ENCODE measurements at places on chromosomes 11 and 22. TPM values are rescaled to one million over a fixed set of nuclear protein-coding genes. Genes with fewer than 3 reads are reported as not detected.

DNA sequence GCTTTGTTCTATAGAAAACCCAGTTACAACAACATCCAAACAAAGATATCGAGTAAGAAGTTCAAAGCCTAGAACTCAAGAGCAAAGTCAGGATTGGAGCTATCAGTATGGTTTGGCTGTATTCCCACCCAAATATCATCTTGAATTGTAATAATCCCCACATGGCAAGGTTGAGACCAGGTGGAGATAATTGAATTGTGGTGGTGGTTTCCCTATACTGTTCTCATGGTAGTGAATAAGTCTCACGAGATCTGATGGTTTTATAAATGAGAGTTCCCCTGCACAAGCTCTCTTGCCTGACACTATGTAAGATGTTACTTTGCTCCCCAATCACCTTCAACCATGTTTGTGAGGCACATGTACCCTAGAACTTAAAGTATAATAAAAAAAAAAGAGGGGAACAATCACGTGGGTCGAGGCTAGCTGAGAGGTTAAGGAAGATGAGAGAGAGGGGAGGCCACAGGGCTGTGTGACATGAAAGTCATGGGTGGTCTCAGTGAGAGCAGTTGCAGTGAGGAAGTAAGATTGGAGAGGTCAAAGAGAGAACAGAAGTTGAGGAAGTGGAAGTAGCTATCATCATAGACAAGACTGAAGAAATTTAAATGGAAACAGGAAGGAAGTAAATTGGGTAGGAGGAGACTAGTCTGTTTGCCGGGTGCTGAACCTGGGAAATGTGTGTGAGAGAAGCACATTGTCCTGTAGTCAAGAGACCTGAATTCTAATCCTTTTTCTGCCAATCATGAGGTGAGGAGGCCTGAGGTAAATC, 80.1 kb upstream of the CD44 start:
- H3K36me3 ChIP-seq: peaks cover 24% of the 10 kb centered on the region
- H3K4me3 ChIP-seq: no peak overlapping the region
- peaks cover 25% of the 10 kb centered on the region for H3K4me1 ChIP-seq
- H3K27ac ChIP-seq: peak overlapping the region; percentile 43
- no peaks in the 10 kb centered on the region for H3K27me3 ChIP-seq
- DNase-seq: no peak

GRCh38 chr11:74909385-74909784, 39.5 kb downstream of the XRRA1 start:
- H3K4me3 ChIP-seq: no peak overlapping the region
- H3K27ac ChIP-seq: no peak overlapping the region
- peaks cover 57% of the 10 kb centered on the region for H3K36me3 ChIP-seq
- DNase-seq: no peak

GRCh38 chr11:34263441-34264091, 94.2 kb downstream of the ABTB2 start:
- H3K27me3 ChIP-seq: peaks cover 9% of the 10 kb centered on the region
- no peaks in the 10 kb centered on the region for H3K36me3 ChIP-seq
- no peak for DNase-seq
- H3K27ac ChIP-seq: no peak overlapping the region
- no peaks in the 10 kb centered on the region for H3K4me1 ChIP-seq

DNA sequence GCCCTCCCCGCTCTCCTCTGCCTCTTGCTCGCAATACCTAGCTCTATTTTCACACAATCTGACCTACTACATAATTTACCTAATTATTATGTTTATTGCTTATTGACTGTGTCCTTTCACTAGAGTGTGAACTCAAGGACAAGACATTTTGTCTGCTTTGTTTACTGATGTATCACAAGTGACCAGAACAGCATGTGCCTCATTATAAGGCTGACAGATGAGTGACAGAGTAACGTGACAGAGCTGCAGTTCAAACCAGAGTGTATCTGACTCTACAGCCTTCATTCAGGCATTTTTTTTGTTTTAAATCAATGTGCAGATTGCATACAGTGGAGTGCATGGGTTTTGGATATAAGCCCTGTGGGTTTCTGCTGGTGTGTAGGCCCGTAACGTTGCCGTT, 82.0 kb upstream of the RAB1B start:
- H3K36me3 ChIP-seq: peaks cover 6% of the 10 kb centered on the region
- H3K27ac ChIP-seq: no peak overlapping the region
- DNase-seq: no peak
- H3K4me3 ChIP-seq: no peak overlapping the region
- peaks cover 7% of the 10 kb centered on the region for H3K4me1 ChIP-seq

GRCh38 chr22:39732625-39733024, 160.9 kb downstream of the ENTHD1 start:
- H3K4me3 ChIP-seq: no peak overlapping the region
- DNase-seq: peak; percentile 28
- no peaks in the 10 kb centered on the region for H3K4me1 ChIP-seq
- no peak overlapping the region for H3K27ac ChIP-seq
- H3K27me3 ChIP-seq: peaks cover 23% of the 10 kb centered on the region

- peaks cover 46% of the 10 kb centered on the region for H3K4me1 ChIP-seq
- no peaks in the 10 kb centered on the region for H3K27me3 ChIP-seq
- no peak overlapping the region for H3K4me3 ChIP-seq
- H3K27ac ChIP-seq: no peak overlapping the region
Observed at GRCh38 chr11:90218606-90219005, 4.2 kb downstream of the CHORDC1 start.

- H3K27ac ChIP-seq: peak overlapping the region; percentile 63
- no peak overlapping the region for H3K4me3 ChIP-seq
- peaks cover 23% of the 10 kb centered on the region for H3K4me1 ChIP-seq
- no peak for DNase-seq
- H3K27me3 ChIP-seq: no peaks in the 10 kb centered on the region
Observed at GRCh38 chr22:41676134-41676533, 12.5 kb downstream of the SNU13 start.

NXPE1 gene
- not detected for total RNA-seq

- DNase-seq: no peak
- peaks cover 26% of the 10 kb centered on the region for H3K27me3 ChIP-seq
- no peak overlapping the region for H3K27ac ChIP-seq
- peaks cover 16% of the 10 kb centered on the region for H3K4me1 ChIP-seq
Observed at GRCh38 chr11:13114566-13115379, 105.7 kb downstream of the RASSF10 start.

- H3K27me3 ChIP-seq: peaks cover 10% of the 10 kb centered on the region
- H3K27ac ChIP-seq: peak overlapping the region; percentile 41
- H3K4me1 ChIP-seq: peaks cover 34% of the 10 kb centered on the region
- H3K4me3 ChIP-seq: no peak overlapping the region
Observed at GRCh38 chr11:119322360-119322739, 5.4 kb upstream of the MCAM start.

DBX1 gene
- not detected for total RNA-seq

DNA sequence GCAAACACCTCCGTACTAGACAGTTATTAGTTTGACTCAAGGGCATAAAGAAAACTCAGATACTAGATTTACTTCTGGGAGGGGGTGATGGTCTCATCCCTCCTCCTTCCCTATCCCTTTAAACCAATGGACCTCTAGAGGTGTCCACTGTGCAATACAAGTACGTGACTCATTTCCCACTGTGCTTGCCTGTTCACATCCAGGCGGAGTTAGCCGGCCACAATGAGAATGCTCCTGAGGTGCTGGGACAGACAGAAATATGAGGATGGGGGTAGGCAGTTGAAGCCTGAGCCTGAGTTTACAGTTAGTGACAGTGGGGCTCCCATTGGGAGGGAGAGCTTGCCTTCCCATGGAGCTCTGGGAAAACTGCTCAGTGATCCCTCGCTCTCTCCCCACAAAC, 8.4 kb upstream of the PMM1 start:
- H3K4me1 ChIP-seq: peaks cover 28% of the 10 kb centered on the region
- H3K27me3 ChIP-seq: no peaks in the 10 kb centered on the region
- peaks cover 19% of the 10 kb centered on the region for H3K36me3 ChIP-seq
- DNase-seq: no peak
- H3K4me3 ChIP-seq: no peak overlapping the region

DNA sequence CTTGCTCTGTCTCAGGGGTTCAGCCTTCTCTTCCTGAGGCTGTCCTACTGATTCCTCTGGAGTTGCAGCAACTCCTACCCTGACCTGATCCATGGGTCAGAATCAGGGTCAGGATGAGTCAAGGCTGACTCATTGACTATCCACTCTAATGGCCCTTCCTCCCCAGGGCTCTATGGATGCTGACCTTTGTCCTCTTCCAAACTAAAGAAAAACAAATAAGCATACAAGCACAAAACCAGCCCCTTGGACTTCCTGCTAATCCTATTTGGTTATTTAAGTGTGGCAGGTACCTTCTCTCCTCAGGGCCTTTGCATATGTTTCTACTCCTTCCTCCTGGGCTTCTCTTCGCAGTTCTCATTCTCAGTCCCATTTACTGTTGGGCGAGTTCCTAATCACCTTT, 204.5 kb upstream of the NAV2 start:
- H3K4me3 ChIP-seq: no peak overlapping the region
- no peak overlapping the region for H3K27ac ChIP-seq
- peaks cover 24% of the 10 kb centered on the region for H3K27me3 ChIP-seq
- no peaks in the 10 kb centered on the region for H3K4me1 ChIP-seq

LRFN4 gene
- 29.0 TPM for total RNA-seq

DNA sequence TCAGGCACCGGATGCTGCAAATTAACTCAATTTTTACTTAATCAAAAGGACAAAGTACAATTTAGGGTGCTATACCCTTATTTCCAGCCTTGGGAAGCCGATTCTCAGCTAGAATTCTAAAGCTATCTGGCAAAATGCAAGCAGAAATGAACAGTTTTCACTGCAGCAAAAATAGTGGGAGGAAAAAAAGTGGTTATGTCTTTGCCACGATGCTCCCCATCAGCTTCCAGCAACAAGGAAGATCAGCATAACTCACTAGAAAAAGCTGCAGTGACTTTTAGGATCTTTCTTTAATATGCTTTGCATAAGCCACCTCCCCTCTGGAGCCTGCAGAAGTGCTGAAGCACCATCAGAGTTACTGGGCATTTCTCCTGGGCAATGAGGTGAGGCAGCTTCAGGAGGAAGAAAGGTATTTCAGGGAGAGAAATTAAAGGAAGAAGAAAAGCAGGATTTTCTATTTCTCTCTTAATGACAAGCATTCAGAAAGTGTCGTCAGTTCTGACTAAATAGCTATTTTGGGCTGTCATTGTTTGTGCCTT, 702.9 kb downstream of the DLG2 start:
- H3K4me1 ChIP-seq: no peaks in the 10 kb centered on the region
- no peak overlapping the region for H3K4me3 ChIP-seq
- H3K27me3 ChIP-seq: no peaks in the 10 kb centered on the region
- no peak overlapping the region for H3K27ac ChIP-seq

DCHS1 gene
- 0.32 TPM for total RNA-seq

GRCh38 chr11:25655636-25656035, 676.3 kb upstream of the ANO3 start:
- no peaks in the 10 kb centered on the region for H3K36me3 ChIP-seq
- H3K4me3 ChIP-seq: no peak overlapping the region
- H3K4me1 ChIP-seq: no peaks in the 10 kb centered on the region
- no peaks in the 10 kb centered on the region for H3K27me3 ChIP-seq

DNA sequence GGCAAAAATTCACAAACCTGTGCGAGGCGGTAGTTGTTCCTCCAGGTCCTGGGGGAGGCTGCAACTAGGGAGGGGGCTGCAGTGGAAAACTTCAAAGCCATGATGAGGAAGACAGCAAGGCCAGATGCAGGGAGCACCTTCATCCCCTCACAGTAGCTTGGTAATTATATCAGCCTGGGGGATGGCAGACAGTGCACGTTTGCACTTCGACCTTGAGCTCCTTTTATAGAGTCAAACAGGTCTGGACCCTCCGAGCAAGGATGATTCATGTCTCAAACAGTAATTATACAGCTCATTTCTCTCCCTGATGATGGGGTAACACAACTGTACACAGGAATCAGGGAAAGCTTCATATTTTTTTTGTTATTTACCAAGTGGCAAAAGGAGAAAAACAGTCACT, at the start of gene MMP20:
TSS of gene MMP20 (minus strand) at position 156 of the 400 bp plus-strand sequence. CDS start at position 143, 13 bp downstream.
- H3K27me3 ChIP-seq: peaks cover 13% of the 10 kb centered on the region
- H3K36me3 ChIP-seq: no peaks in the 10 kb centered on the region
- no peak within 1 kb of the TSS for H3K27ac ChIP-seq
- DNase-seq: no peak

AIFM3 gene
- 0.66 TPM for total RNA-seq

GRCh38 chr11:12377824-12378593, 638 bp downstream of the PARVA start:
- peaks cover 56% of the 10 kb centered on the region for H3K27me3 ChIP-seq
- H3K36me3 ChIP-seq: peaks cover 4% of the 10 kb centered on the region
- H3K27ac ChIP-seq: no peak overlapping the region
- H3K4me1 ChIP-seq: peaks cover 2% of the 10 kb centered on the region
- no peak for DNase-seq

FGF19 gene
- not detected for total RNA-seq

GRCh38 chr22:35534091-35534490, 6.5 kb upstream of the RASD2 start:
- no peaks in the 10 kb centered on the region for H3K36me3 ChIP-seq
- H3K4me1 ChIP-seq: no peaks in the 10 kb centered on the region
- DNase-seq: no peak
- H3K4me3 ChIP-seq: no peak overlapping the region

DNA sequence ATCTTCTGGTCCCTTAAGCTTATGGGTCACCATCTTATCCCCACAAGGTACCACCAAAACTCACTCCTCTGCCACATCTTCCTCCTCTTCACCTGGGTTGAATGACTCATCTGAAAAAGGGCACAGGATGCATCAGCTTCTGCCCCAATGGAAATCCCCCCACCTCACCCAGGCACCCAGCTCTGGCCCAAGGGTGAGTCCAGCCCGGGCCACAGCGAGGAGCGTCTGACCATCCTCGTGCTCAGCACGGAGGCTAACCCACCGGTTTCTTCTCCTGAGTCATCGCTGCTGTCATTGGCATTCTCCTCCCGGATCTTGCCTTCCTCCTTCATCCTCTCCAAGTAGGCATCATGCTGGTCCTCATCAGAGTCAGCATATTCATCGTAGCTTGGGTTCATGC, 5.3 kb upstream of the TNKS1BP1 start:
- H3K27me3 ChIP-seq: no peaks in the 10 kb centered on the region
- peaks cover 74% of the 10 kb centered on the region for H3K36me3 ChIP-seq
- no peak for DNase-seq
- H3K4me1 ChIP-seq: peaks cover 63% of the 10 kb centered on the region
- peak overlapping the region; percentile 54 for H3K27ac ChIP-seq
- H3K4me3 ChIP-seq: no peak overlapping the region

GRCh38 chr11:72411623-72412419, 22.5 kb downstream of the CLPB start:
- no peak overlapping the region for H3K4me3 ChIP-seq
- H3K36me3 ChIP-seq: no peaks in the 10 kb centered on the region
- no peaks in the 10 kb centered on the region for H3K27me3 ChIP-seq
- DNase-seq: no peak
- peaks cover 10% of the 10 kb centered on the region for H3K4me1 ChIP-seq
- H3K27ac ChIP-seq: no peak overlapping the region

UCP2 gene
- 199 TPM for total RNA-seq

NAT10 gene
- total RNA-seq: 63.8 TPM
